Mesenteric fat pad (tissue), 1 donor: ENCODE measurements at places on chromosomes 7 and 10.

DNA sequence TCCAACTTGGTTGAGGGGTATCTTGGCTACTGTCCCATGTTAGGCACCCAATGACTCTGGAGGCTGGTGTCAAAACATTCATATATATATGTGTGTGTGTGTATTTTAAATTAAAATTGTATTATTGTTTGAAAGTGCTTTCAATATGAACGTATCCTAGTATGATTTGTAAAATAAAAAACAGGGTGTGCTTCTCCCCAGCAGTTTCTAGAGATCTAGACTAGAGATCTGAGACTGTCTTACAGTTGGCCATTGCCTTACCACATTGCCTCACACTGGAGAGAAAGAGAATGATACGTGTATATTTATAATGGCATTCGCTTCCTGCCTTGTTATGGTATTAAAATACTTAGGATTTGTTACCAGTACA, 1.2 kb downstream of the BAG3 start:
- DNase-seq = no peak

GRCh38 chr7:121331574-121331973, 2.8 kb downstream of the WNT16 start:
- no peak for DNase-seq

- no peak for DNase-seq
These were observed 71.6 kb downstream of the THSD7A start for GRCh38 chr7:11760372-11760771.

DNA sequence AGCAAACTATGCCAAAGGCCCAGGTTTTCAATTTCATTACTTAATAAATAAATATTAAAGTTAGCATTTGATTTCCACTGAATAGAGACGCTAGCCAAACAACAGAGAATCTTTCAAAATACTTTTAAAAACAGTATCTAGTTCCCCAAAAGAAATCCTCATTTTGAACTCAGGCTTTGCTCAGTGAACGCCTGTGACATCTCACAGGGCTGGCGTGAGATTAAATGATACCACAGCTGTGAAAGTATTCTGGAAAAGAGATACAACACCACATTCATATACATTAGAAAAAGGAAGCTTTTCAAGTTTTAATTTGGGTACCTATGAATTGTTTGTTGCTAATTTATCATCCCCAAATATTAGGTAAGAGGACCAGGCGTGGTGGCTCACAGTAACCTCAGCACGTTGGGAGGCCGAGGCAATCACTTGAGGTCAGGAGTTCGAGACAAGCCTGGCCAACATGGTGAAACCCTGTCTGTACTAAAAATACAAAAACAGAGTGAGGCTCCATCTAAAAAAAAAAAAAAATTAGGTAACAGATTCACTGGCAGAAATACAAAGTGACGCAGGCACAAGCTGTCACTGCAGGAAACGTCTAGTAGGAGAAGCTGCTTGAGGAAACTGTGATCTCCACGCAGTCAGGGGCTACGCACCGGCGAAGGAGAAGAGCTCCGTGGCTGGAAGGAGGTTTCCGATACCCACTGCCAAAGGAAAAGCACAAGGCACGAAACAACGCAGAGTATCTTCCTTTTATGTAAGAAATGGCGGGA, 50.0 kb downstream of the AMZ1 start:
- DNase-seq = peak; percentile 30

DNA sequence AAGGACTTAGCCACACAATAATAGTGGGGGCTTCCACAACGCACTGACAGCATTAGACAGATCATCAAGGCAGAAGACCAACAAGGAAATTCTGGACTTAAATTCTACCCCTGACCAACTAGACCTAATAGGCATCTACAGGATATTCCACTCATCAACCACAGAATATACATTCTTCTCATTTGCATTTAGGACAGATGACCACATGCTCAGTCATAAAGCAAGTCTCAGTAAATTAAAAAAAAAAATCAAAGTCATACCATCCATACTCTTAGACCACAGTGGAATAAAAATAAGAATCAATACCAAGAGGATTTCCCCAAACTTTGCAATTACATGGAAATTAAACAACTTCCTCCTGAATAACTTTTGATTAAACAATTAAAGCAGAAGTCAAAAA, 155.9 kb downstream of the CDK14 start:
- no peak for DNase-seq

- DNase-seq = no peak
These were observed 767 bp upstream of the CYP26A1 start for GRCh38 chr10:93072713-93073538.

DNA sequence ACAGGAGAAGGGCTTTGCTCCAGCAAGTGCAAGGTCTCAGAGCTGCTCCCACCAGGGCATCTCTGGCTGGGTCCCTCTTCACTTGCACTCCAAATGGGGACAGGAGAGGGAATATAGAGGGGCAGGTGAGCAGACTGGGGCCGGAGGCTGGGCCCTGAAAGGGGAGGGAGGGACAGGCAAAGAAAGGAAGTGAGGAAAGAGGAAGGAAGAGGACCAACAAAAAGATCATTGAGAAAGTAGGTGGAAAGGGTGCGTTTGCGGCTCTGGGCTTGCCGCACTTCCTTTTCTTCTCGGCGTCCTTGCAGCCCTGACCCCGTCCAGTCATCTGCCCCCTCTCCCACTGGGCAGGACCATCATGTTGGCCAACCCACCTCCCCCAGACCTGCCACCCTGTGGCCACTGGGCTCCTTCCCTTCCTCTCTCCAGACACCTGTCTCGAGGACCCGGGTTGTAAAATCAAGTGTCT, 14.0 kb downstream of the ITPRIP start:
- peak; percentile 89 for DNase-seq

- DNase-seq = no peak
These were observed 2.3 kb downstream of the CLEC2L start for GRCh38 chr7:139525750-139526149.

GRCh38 chr7:91226411-91226810, 37.8 kb upstream of the FZD1 start:
- no peak for DNase-seq

GRCh38 chr7:35605760-35606159, 89.2 kb downstream of the HERPUD2 start:
- no peak for DNase-seq

DNA sequence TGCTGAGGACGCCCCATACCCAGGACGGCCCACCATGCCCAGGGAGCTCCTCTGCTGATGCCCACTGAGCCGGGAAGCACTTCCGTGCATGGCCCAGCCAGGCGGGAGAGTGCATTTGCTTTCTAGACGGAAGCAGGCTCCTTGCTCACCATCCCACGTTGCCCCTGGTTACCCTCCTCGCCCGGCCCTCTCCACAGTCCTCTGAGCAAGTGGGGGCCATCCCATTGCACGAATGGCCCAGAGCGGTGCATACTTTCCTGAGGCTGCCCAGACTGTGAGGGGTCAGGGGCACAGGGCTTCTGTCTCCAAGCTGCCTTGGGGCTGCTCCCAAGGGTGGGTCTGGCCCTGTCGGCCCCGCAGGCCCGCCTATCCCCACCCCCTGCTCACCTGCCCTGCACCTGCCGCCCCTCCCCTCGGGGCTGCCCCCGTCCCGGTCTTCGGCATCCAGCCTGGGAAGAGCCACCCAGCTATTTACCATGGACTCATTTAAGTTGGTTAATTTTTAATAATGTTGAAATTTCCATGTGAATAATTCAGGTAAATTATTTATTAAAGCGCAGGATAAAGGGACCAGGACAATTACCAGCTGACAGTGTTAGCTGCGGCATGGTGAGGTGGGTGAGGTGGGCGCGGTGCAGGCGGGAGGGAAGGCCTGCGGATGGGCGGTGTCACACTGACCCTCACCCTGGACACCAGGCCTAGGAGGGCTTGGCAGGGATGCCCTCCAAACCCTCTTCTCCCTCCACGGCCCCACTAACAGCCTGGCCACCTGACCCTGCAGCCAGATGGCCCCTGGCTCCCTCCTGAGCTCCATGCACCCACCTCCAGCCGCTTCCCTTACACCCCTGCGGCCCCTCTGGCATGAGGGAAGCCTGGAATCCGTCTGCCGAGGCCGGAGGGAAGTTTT, 104.4 kb downstream of the MICALL2 start:
- no peak for DNase-seq

GRCh38 chr10:7300384-7300971, 110.4 kb downstream of the SFMBT2 start:
- no peak for DNase-seq

- DNase-seq = no peak
These were observed 50.3 kb downstream of the MAD1L1 start for GRCh38 chr7:2182461-2182860.

- no peak for DNase-seq
These were observed 16.0 kb upstream of the TLL2 start for GRCh38 chr10:96529634-96530279.

DNA sequence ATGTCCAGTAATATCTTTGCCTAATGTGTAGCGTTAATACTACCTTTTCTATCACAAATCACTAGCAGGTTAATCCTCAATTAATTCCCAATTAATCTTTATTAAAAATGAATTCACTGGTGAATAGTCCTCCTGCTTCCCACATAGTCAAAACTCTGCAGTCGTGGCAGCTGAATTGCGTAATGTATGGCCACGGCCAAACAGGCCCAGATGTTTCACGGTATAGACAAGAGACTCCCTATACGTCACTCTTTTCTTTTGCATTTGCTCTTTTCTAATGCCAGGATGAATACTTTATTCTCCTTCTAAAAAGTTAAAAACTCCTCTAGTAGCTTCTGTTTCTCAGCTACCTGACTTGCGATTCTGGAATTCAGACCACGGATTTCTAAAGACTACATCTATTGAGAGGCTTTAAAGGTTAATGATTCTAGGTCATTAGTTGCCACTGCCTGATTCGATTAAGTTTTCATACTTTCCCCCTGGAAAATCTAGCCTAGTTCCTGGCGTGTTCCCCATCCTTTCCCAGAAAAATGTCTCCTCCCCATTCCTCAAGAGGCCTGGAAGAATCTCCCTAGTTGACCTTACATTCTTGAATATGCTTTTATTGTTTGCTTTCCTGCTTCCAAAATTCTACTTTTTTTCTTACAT, 16.9 kb downstream of the MEOX2 start:
- no peak for DNase-seq

- peak; percentile 79 for DNase-seq
These were observed 171.7 kb downstream of the DNAJB6 start for GRCh38 chr7:157508477-157508881.

GRCh38 chr7:104951546-104951945, 62.5 kb upstream of the KMT2E start:
- no peak for DNase-seq

GRCh38 chr7:47583739-47584535, 2.0 kb upstream of the TNS3 start:
- DNase-seq = no peak

DNA sequence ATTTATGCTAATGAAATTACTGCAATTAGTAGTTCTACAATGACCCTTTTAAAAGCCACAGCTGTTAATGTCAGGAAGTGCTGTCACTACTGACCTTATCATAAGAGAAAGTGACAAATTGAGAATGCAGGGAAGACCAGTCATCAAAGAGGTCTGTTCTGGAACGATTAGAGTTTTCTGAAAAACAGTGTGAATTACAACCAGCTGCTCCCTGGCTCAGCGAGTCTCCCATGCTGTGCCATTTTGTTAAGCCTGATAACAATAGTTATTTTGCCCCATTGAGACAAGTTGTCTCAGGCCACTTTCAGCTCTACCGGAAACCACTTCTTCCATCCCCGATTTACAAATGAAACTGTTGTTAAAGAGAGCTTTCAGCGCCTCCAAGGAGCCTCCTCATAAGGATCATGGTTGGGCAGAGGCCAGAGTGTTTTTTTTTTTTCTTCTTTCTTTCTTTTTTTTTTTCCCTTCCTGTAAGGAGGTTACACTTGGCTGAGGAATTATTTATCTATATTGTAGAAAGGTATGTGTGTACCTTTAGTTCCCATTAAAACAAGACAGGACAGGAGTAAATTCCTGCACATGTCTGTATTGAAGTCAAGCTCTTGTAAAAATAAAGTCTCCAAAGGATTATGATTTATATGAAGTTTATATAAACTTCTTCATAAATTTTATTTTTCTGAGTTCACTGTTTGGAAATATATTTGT, 173.6 kb downstream of the CDCA7L start:
- DNase-seq = no peak

DNA sequence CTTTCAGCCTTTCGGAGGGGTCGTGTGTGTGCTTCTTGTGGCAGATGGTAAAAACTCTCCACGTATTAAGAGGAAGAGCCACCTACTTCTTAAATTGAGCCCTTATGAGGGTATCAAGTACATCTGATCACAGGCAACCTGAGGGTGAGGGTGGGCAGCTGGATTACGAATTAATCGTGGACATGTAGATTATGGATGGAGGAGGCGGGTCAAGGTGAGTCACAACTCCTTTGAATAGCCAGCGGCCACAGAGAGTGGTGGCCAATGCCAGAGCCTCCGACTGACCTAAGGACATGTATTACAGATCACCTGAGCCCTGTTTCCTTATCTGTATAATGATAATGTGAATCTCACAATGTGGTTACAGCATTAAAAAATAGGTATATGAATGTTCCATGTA, 1083.9 kb downstream of the SORCS3 start:
- no peak for DNase-seq

- no peak for DNase-seq
These were observed 530.6 kb downstream of the PHTF2 start for GRCh38 chr7:78329001-78329655.
